ENCODE measurements at places on chromosomes 16 and 17.
A peak's percentile ranks its signal among the peaks of the same experiment; 100 is the strongest.

DNA sequence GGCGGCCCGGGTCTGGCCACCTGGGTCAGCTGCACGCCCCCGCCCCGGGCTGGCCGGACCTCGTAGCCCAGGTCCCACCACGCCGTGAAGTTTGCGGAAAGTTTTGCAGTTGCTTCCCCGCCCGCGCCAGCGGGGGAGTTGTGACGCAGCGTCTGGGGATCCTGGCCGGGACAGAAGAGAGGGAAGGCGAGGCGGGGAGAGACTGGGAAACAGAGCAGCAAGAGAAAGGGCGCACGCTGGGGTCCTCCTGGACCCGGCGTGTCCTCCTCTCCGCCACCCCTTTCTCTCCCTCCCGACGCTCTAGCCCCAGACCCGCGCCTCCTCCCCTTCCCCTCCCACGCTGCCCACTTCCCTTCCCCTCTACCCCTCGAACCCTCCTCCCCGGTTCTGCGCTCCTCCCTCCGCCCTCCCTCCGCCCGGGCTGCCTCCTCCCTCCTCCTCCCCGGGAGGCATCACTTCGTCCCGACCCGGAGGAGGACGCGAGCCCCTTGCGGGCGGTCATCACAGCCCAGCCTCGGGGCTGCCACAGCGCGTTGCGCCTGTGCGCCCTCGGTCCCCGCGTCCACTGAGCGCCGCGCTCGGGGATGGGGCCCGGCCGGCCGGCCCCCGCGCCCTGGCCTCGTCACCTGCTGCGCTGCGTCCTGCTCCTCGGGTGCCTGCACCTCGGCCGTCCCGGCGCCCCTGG is at the start of gene MRC2:
Gene MRC2 (plus strand): TSS at position 452 of the 685 bp plus-strand sequence. CDS start 133 bp downstream, at position 585.
- peaks cover 31% of the 10 kb centered on the region for H3K4me1 ChIP-seq
- DNase-seq, result peak; percentile 82
- H3K4me3 ChIP-seq, result peak within 1 kb of the TSS; percentile 25
- H3K36me3 ChIP-seq, result no peaks in the 10 kb centered on the region
- no peaks in the 10 kb centered on the region for H3K27me3 ChIP-seq
- peak within 1 kb of the TSS; percentile 33 for H3K27ac ChIP-seq

GRCh38 chr17:74380086-74380958 is 13.0 kb downstream of the GPR142 start:
- H3K27ac ChIP-seq, result no peak overlapping the region
- DNase-seq, result no peak
- H3K4me3 ChIP-seq, result no peak overlapping the region
- no peaks in the 10 kb centered on the region for H3K27me3 ChIP-seq

- H3K27me3 ChIP-seq, result no peaks in the 10 kb centered on the region
- no peak for DNase-seq
- H3K27ac ChIP-seq, result no peak overlapping the region
- no peak overlapping the region for H3K4me3 ChIP-seq
- H3K36me3 ChIP-seq, result peaks cover 7% of the 10 kb centered on the region
- no peaks in the 10 kb centered on the region for H3K4me1 ChIP-seq
Measured at GRCh38 chr17:18111330-18111971, 2.9 kb downstream of the MYO15A start.

- H3K4me3 ChIP-seq, result no peak overlapping the region
- no peaks in the 10 kb centered on the region for H3K27me3 ChIP-seq
- peaks cover 75% of the 10 kb centered on the region for H3K4me1 ChIP-seq
- peaks cover 10% of the 10 kb centered on the region for H3K36me3 ChIP-seq
- DNase-seq, result no peak
Measured at GRCh38 chr17:77375917-77376651, 235.3 kb downstream of the SEC14L1 start.

DNA sequence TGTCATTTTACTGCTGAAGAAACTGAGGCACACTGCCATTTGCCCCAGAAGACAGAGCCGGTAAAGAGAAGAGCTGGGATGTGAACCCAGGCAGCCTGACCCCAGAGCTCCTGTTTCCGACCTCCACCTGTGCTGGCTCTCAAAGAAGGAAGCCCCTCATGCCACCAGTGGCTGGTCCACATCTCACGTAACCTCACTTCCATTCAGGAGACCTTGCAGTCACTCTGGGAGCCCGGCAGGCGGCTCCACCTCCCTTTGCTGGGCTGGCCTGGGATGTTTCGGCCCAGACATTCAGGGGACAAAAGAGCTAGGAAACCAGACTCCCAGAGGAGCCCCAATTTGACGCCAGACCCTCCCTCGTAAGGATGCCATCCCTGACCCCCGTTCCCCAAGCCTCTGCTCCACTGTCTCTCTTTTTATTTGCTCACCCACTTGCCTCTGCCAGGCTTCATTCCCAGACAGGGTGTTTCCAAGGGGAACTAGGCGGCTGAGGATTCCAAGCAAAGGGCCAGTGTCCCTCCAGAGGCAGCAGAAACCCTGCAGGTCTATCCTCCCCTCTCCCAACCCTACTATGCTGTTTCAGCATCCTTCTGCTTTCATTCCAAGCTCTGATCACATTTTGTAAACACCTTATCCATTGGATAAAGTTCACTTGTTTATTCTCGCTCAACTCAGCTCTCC is 2.8 kb downstream of the TAF1C start:
- H3K36me3 ChIP-seq, result peaks cover 63% of the 10 kb centered on the region
- no peaks in the 10 kb centered on the region for H3K27me3 ChIP-seq
- peaks cover 27% of the 10 kb centered on the region for H3K4me1 ChIP-seq
- H3K4me3 ChIP-seq, result no peak overlapping the region
- no peak overlapping the region for H3K27ac ChIP-seq

GRCh38 chr17:6667516-6667915 is 16.0 kb downstream of the C17orf100 start:
- no peak for DNase-seq
- H3K4me1 ChIP-seq, result no peaks in the 10 kb centered on the region
- peaks cover 15% of the 10 kb centered on the region for H3K27me3 ChIP-seq
- no peaks in the 10 kb centered on the region for H3K36me3 ChIP-seq

- DNase-seq, result peak; percentile 30
- H3K27me3 ChIP-seq, result no peaks in the 10 kb centered on the region
- H3K36me3 ChIP-seq, result no peaks in the 10 kb centered on the region
- H3K27ac ChIP-seq, result peak overlapping the region; percentile 51
- peak overlapping the region; percentile 28 for H3K4me3 ChIP-seq
Measured at GRCh38 chr17:49190932-49191331, 19.4 kb downstream of the GNGT2 start.

DNA sequence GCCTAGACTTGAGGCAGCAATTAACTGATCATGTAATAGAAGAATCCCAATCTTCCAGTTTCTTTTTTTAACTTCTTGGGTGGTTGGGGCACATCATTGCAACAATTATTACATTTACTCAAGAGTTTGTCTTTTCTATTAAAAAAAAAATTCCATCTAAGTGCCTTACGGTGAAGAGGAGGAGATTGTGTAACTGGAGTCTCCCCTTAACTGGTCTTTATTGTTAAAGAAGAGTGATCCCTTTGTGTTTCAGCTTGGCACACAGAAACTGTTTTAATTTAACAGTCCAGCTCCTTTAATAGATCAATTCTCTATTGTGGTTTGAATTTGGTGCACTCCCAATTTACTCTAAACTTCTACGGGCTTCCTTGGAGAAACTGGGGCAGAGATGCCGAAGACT is 75.2 kb downstream of the FTO start:
- H3K27me3 ChIP-seq, result no peaks in the 10 kb centered on the region
- no peaks in the 10 kb centered on the region for H3K36me3 ChIP-seq
- H3K27ac ChIP-seq, result no peak overlapping the region
- DNase-seq, result no peak

GRCh38 chr17:13601322-13601775 is 380 bp downstream of the HS3ST3A1 start:
- no peak overlapping the region for H3K4me3 ChIP-seq
- H3K4me1 ChIP-seq, result no peaks in the 10 kb centered on the region
- H3K27me3 ChIP-seq, result peaks cover 4% of the 10 kb centered on the region
- H3K27ac ChIP-seq, result no peak overlapping the region

DNA sequence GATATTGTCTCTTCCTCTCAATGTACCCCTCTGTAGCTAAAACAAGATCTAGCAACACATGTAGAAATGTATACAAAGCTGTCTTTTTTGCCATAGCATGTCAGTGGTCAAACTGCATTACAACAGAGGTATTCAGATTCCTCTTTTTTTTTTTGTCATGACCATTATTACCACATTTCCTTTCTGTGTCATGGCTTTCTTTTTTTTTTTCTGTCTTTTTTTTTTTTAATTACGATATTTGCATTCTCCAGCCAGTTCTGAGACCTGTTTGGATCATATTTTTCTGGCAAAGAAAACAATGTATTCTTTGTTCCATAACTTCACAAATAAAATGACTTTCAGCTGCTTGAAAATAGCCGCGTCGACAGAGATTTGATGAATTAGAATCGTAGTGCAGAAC is 27.4 kb upstream of the CAPNS2 start:
- DNase-seq, result no peak
- no peak overlapping the region for H3K27ac ChIP-seq
- H3K4me1 ChIP-seq, result no peaks in the 10 kb centered on the region
- H3K36me3 ChIP-seq, result no peaks in the 10 kb centered on the region
- H3K4me3 ChIP-seq, result no peak overlapping the region
- H3K27me3 ChIP-seq, result peaks cover 20% of the 10 kb centered on the region

GRCh38 chr17:79077587-79077986 is 3.0 kb downstream of the ENGASE start:
- H3K27me3 ChIP-seq, result no peaks in the 10 kb centered on the region
- H3K27ac ChIP-seq, result no peak overlapping the region
- H3K36me3 ChIP-seq, result peaks cover 34% of the 10 kb centered on the region
- H3K4me3 ChIP-seq, result no peak overlapping the region
- H3K4me1 ChIP-seq, result peaks cover 24% of the 10 kb centered on the region
- DNase-seq, result no peak

- DNase-seq, result no peak
- H3K4me3 ChIP-seq, result no peak overlapping the region
- no peak overlapping the region for H3K27ac ChIP-seq
- no peaks in the 10 kb centered on the region for H3K4me1 ChIP-seq
- H3K27me3 ChIP-seq, result no peaks in the 10 kb centered on the region
Measured at GRCh38 chr17:17182598-17183136, 23.5 kb downstream of the PLD6 start.

DNA sequence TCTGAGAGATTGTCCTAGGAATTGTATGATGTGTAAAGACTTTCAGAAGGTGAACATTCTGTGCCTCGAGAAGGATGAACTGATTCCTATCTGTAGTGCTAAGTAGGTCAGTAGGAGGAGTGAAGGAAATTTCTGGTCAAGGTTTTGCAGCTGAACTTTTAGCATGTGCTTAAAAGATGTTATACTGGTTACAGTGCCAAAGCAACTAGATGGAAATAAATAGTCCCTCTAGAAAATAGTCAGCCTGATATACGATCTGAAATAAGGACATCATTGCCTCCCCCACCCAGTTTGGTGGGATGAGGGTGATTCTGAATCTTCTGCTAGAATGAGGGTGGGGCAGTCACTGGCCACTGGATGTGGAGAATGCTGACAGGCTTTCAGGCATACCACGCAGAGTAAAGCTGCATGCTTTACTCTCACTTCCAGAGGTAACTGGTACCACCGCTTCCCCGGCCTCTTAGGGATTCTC is 57.2 kb upstream of the VPS4A start:
- no peaks in the 10 kb centered on the region for H3K4me1 ChIP-seq
- DNase-seq, result no peak
- no peak overlapping the region for H3K27ac ChIP-seq
- H3K36me3 ChIP-seq, result no peaks in the 10 kb centered on the region
- H3K4me3 ChIP-seq, result no peak overlapping the region
- no peaks in the 10 kb centered on the region for H3K27me3 ChIP-seq

DNA sequence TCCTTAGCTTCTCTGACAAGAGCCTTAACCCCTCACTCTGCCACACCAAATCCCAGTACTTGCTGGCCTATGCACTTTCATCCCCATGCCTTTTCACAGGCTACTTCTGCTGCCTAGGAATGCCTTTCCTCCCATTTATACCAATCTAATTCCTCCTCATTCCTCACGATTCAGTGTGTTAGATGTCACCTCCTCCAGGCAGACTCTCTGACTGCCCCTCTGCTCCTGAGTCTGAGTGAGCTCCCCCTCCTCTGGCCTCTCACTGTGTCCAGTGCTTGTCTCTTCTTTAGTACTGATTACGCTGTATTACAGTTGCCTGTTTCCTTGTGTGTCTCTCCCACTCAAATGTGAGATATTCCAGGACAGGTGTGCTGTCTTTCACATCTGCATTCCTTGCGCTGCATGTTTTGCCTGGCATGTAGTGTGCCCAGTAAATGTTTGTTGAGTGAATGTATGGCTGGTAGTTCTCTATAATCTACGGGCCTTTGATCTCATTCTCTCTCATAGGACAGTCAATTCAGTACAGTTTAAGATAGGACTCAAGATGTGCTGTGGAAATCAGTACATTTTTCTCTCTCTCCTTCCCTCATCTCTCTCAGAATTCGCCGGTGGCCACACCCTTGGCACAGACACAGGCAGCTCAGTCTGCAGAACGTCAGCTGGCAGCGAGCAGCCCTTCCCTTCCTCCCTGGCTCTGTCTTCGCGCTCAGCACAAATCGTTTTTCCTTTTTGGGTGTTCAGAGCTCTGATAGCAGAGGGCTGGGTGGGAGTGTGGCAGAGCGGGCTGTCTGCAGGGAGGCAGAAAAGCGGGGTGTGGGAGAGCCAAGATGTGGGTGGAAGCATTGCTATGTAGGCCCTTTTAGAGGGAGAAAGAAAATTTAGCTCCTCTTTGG is 18.5 kb downstream of the ARL4D start:
- H3K4me3 ChIP-seq, result no peak overlapping the region
- no peaks in the 10 kb centered on the region for H3K36me3 ChIP-seq
- no peak overlapping the region for H3K27ac ChIP-seq
- peaks cover 7% of the 10 kb centered on the region for H3K27me3 ChIP-seq
- DNase-seq, result no peak

DNA sequence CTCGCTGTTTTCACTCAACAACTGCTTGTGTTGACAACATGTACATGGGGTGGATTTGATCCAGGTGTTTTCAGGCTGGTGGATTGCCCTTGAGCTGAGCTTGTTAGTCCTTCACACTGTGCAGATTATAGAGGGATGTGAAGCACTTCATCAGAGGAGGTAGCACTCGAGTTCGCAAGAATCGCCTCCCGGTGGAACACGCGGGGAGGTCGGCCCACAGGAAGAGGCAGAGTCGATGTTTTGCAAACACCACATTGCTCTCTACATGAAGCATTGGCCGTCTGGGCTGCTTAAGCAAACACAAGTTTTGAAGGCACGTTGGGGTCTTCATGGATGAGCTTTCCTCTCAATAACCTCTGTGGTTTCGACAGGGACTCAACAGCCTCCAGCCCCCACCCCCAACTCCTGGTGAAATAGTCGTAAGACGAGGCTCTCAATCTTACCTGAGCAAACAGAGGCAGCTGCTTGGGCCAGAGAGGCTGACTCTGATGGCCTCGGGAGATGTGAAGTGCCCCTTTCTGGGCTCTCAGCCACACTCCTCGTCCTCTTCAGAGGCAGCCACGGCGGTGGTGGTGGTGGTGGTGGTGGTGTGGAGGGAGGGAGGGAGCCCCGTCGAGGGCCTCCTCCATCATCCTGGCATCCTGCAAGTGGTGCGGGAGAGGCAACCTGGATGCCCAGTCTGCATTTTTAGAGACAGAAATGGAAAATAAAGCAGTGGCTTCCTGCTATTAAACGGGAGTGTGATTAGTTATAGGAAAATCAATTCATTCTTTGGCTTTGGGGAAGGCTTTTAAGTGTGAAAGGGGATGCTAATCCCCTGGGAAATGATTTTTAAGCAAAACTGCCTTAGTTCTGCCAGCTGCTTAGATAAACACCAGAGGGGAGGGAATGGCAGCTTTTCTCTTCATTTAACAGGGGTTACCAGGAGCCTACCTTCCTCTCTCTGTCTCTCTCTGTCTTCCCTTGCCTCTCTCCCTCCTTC is 552.5 kb upstream of the EEF2KMT start:
- no peak for DNase-seq
- H3K36me3 ChIP-seq, result no peaks in the 10 kb centered on the region
- no peaks in the 10 kb centered on the region for H3K4me1 ChIP-seq
